ENCODE measurements at places on chromosomes 6 and 20.

DNA sequence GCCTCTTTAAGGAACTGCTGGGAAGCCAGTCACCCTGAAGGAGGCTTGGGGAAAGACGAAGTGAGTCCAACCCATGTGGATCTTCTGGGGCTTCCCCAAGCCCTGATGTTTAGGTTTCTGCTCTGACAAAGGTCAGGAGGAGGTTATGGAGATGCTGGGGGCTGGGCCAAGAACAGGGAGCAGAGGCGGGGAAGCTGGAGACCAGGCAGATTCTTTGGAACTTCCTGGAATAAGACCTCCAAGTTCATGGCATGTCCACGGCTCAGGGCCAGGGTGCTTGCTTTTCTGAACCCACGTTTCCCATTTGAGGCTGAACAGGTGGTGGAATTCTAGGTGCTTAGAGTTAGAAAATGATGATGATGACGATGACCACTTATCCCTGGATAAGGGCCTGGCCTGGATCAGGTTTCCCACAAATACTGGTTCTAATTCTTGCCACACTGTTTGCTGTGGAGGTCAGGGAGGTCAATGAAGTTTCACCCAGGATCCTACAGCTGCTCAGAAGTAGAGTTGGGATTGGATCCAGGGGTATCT, 30.0 kb upstream of the TGM2 start:
- no peak for DNase-seq

- no peak for DNase-seq
Observed at GRCh38 chr20:9550871-9551270, 36.5 kb downstream of the LAMP5 start.

DNA sequence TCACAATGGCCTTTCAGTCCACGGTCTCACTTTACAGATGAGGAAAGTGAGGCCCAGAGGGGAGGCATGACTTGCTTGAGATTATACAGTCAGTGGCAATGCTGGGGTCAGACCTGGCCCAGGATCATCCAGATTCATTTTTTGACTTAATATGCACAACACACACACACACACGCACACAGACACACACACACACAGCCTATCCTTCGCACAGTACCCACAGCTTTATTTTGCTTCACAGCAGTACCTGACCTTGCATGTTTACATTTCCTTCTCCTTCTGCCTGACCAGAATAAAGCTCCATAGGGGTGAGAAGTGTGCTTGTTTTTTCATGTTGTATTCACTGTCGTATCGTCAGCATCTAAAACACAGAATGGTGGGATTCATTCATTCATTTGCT, 79.8 kb downstream of the VEGFA start:
- no peak for DNase-seq

DNA sequence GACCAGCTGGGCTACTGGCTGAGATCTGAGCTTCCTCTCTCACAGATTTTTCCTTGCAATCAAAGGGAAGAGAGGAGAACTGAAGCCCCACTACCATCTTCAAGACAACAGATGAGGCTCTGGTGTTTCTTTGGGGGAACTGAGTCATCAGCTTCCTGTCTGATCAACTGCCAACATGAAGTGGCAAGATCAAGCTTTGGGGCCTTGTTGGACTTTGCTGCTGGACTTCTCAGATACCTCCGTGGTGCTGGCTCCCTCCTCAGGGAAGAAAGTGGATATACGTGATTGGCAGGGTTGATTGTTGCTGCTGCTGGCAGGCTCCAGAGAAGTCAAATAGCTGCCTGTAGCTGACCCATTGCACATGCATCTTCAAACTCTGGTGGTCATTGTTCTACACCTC, 3.6 kb upstream of the TOX2 start:
- DNase-seq: no peak

- no peak for DNase-seq
Observed at GRCh38 chr6:39341937-39342336, 19.4 kb upstream of the KCNK16 start.

DNA sequence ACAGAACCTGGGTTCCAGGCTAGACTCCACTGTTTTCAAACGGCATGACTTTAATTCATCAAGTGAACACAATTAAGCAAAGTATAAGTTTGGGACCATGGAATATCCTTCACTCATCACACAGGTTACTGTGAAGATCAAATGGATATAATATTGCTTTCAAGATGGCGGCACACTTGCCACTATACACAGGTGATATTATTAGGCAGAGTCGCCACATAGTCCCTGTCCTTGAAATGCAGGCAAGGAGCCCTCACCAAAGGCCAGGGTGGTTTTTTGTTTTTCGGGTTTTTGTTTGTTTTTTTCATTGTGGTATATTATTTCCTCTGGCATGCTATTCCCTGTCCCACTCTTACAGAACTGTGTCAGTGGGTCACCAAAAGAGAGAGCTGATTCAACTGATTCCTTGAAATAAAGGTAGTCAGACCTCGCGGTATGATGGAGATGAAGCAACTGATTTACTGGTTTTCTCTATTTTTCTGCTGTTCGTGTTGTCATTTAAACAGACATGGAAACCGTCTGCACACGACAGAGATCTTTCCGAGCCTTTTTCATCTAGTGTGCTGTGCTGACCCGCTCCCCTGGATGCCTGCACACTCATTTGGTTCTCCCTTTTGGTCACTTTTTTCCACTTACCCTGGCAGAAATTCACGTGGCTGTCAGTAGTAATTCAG, 29.7 kb downstream of the MYB start:
- DNase-seq: no peak

DNA sequence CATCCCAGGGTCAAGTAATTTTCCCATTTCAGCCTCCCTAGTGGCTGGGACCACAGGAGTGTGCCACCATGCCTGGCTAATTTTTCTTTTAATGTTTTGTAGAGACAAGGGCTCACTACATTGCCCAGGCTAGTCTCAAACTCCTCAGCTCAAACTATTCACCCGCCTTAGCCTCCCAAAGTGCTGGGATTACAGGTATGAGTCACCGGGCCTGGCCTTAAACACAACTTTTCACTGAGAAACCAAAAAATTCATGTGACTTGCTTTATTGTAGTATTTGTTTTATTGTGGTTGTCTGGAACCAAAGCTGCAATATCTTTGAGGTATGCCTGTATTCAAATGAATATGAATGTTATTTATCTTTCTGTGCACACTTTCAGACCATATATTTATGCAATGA, 72.2 kb downstream of the RWDD2A start:
- no peak for DNase-seq

- no peak for DNase-seq
Observed at GRCh38 chr20:575230-575629, 31.6 kb upstream of the CSNK2A1 start.

- no peak for DNase-seq
Observed at GRCh38 chr6:81614292-81614691, 138.2 kb downstream of the TENT5A start.

- DNase-seq: no peak
Observed at GRCh38 chr6:28165563-28165962, 23.9 kb downstream of the ZKSCAN8 start.

DNA sequence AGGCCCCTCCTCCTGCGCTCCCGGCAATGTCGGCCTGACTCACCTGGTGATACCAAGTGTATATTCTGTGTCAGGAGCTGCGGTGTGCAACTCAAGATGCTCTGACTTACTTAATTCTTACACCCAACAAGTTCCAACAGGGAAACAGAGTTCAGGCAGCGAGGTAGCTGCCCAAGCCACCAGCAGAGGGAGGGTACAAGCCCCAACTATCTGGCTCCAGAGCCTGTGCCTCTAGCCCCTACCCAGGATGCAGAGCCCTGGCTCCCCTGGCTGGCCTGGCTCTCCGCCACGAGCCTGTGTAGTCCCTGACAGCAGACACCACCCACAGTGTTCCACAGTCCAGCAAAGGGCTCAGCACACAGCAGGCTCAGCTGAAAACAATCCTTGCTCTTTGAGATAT, 34.9 kb downstream of the C20orf203 start:
- no peak for DNase-seq

GRCh38 chr6:119683031-119683430, 333.5 kb upstream of the MAN1A1 start:
- DNase-seq: no peak

DNA sequence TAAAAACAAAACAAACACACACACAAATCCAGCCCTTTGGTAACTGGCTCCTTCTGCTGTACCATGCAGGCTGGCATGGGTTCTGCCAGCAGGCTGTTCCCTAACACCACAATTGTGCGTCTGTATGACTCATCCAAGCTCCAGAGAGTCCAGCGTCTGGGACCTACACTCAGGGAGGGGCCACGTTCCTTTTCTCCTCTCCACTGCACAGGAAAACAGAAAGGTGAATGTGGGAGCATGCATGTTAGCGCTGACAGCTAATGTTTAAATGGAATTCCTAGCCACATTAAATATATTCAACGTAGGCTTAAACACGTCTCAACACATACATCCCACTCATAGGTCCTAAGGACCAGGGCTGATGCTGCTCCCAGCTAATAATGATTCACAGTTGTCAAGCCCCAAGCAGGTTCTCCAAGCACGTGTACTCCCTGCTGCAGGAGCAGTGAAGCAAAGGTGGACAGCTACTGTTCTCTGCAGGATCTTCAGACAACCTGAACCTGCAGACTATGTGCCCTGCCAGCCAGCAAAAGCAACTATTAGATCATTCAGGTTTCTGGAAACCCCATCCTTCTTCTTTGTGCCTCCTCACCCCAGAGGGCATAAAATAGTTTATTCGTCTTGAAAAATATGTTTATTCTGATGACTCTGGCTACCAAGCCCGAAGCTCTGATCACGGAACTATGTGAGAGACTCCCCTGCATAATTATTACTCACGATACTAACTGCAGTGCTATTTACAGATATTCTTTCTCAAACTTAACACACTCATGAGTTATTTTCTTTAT, 20.9 kb downstream of the MAP1LC3A start:
- no peak for DNase-seq

- peak; percentile 57 for DNase-seq
Observed at GRCh38 chr20:62523473-62524203, 47.8 kb upstream of the GATA5 start.

DNA sequence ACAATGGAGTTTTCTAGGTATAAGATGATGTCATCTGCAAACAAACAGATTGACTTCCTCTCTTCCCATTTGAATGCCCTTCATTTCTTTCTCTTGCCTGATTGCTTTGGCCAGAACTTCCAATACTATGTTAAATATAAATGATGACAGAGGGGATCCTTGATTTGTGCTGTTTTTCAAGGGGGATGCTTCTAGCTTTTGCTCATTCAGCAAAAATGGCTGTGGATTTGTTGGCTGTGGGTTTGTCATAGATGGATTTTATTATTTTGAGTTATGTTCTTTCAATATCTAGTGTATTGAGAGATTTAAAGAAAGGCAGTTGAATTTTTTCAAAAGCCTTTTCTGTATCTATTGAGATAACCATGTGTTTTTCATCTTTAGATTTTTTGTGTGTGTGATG, 662.4 kb upstream of the EYS start:
- no peak for DNase-seq

- DNase-seq: no peak
Observed at GRCh38 chr6:46638650-46639049, 14.0 kb downstream of the CYP39A1 start.

- DNase-seq: no peak
Observed at GRCh38 chr6:105943514-105943913, 142.6 kb upstream of the PRDM1 start.

DNA sequence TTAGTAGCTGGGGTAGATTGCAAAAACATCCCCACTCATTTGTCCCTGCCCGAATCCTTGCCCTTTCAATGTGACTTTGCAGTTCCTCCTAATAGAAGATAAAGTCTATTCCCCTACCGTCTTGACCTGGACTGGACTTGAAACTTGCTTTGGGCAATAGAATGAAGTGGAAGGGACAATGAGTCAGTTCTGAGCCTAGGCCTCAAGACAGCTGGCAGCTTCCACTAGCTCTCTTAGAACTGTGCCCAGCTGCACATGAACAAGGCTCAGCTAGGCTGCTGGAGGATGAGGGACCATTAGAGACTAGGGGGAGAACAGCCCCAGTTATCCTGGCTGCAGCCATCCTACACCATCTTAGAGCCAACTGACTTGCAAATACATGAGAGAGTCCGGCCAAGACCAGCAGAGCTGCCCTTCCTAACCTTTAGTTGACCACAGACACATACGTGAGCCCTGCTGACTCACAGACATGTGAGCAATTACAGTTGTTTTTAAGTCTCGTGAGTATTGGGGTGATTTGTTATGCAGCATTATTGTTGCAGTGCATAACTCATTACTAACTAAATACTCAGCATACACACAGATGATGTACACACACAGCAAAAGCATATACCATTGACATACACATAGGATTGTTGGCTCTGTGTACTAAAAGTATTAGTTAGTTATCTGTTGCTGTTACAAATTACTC, 105.5 kb downstream of the DHX35 start:
- DNase-seq: no peak

DNA sequence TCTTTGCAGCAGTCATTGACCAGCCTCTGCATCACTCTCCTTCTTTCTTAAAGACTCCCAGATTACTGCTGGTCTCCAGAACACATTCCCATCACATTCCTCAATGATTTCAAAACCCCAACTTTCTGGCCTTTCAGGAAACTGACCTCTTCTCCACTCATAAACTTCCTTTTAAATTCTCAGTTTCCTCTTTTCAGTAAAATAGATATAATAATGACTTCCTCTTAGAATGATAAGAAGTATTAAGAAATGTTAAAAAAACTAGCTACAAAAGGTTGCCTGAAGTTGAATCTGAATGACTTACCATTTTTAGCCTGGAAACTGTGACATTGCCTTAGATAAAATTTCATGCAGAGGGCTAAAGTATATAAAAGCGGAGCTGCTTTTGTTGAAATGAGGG, 239.3 kb downstream of the OGFRL1 start:
- DNase-seq: no peak

- DNase-seq: no peak
Observed at GRCh38 chr6:136136274-136136673, 113.8 kb downstream of the MTFR2 start.

GRCh38 chr6:135801755-135802465, 49.6 kb upstream of the PDE7B start:
- DNase-seq: no peak

DNA sequence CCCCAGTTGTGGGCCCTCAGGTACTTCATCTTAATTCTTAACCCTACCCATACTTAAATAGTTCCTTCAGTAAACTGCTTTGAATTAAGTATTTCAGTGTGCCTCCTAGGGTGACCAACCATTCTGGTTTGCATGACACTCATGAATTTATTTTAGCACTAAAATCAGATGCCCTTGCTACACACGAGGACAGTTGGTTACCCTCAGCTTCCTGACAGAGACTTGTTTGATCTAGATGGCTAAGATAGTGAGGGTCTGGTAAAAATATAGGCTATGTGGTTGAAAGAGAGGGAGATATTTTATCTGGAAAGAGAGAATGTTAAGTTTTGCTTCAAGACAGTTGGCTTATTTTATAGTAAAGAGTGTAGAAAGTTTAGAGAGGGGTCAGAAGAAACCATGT, 10.6 kb downstream of the PGK2 start:
- no peak for DNase-seq

Data from activated T-cell treated with anti-CD3 and anti-CD28 coated beads for 4 hours (primary cell).